Caco-2 (cell line): ENCODE measurements at places on chromosomes 7 and 10.
A peak's percentile ranks its signal among the peaks of the same experiment; 100 is the strongest.

DNA sequence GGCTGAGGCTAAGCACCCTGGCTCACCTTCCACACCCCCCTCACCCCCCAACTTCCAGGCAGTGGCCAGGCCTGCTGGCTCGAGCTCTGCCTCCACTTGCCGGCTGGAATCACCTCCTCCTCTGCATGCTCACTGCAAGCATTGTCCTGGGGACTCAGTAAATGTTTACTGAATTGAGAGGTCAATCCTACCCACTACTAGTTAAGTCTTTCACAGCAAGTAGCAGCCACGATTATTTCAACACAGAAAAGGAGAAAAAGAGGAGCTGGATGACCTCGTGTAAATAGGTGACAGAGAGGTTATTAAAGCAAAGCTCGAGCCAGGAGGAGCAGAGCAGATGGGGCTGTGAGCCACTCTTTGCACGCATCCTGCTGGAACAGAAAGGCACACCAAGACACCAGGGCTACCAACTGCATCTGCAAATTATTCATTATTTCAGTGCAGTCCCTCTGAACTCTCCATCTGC lies 32.1 kb downstream of the HIPK2 start:
- DNase-seq, result no peak

DNA sequence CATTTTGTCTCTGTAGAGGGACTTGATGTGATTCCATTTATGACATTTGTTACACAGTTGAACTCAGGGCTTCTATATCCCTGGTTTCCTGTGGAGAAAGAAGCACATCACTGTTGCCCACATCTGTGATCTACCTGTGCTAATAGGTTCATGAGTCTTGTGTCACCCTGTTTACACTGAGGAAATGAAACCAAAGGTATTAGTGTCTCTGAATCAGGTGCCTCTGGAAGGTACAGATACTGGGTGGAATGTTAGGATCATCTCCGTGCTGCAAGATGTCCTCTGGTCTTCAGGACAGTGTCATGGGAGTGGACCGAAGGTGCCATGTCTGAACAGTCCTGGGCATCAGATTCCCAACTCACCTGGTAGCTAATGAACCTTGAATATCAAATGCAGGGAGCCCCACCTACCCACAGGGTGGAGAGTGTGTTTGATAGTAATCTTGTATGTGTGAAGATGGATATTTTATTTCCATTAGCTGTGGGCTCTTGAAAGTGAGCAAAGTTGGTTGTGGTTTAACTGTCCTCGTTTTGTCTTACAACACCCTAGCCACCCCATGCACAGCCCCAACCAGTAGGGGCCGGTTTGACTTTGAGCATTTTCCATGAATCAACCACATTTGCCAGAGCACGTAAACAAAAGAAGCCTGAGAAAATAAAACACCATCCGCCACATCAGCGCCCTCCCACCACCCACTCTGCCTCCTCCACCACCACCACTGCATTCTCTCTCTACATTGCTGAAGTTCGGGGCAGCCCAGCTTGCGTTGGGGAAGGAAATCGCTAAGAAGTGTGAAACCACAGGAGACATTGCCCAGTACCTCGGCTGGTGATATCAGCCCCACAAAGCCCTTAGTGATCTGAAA lies 40.7 kb downstream of the TARP start:
- DNase-seq, result no peak

DNA sequence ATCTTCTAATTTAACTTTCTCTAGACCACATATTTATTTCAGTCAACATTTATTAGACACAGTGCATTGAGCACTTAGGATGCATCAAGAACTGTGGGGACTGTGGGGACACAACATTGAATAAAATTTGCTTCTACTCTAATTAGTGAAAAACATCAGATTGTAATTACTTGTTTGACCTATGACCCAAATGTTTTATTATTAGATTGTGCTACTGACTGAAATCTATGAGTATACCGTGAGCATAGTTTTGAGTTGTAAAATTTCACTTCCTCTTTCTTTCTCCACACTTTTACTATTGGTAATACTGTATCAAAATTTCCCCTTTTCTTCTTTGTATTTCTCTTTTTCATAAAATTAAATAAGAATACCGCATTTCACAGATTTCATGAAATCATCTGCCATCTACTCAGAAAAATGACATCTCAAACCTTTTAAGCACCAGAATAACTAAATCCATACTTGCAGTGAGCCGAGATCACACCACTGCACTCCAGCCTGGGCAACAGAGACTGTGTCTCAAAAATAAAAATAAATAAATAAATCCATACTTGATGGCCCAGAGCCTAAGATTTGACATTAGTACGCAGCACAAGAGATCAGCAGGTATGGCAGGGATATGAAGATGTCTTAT lies 25.4 kb upstream of the INPP5F start:
- DNase-seq, result no peak

DNA sequence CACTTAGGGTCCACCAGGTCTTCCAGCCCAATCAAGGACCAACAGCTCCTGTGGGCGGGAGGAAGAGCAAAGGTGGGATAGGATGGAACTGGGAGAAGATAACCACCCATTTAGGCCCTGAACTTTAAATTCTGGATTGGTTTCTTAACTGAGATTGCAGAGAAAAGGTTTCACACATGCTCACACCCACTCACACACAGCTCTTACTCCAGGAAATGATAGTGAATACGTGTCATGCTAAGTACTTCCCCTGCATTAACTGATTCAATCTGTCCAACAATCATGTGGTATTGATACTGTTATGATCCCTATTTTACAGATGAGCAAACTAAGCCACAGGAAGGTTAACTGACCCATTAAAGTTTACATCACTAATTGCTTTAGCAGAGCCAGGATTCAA lies 4.6 kb upstream of the CYP3A4 start:
- no peak for DNase-seq

DNA sequence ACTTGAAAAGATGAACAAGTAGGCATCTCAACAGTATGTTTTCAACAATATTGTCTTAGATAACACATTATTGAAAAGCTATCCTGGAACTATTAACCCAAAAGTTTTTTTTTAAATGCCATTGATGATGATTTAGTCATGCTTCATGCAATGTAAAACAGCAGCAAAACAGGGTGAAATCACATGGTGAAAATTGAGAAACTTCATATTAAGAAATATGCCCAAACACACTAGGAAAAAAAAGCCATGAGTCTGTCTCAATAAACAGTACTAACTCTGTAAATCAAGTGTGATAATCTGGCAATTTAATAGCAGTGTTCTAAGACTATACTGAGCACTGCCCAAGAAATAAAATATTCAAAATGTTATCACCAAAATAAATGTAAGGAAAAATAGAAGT lies 613.1 kb downstream of the KCNMA1 start:
- no peak for DNase-seq

DNA sequence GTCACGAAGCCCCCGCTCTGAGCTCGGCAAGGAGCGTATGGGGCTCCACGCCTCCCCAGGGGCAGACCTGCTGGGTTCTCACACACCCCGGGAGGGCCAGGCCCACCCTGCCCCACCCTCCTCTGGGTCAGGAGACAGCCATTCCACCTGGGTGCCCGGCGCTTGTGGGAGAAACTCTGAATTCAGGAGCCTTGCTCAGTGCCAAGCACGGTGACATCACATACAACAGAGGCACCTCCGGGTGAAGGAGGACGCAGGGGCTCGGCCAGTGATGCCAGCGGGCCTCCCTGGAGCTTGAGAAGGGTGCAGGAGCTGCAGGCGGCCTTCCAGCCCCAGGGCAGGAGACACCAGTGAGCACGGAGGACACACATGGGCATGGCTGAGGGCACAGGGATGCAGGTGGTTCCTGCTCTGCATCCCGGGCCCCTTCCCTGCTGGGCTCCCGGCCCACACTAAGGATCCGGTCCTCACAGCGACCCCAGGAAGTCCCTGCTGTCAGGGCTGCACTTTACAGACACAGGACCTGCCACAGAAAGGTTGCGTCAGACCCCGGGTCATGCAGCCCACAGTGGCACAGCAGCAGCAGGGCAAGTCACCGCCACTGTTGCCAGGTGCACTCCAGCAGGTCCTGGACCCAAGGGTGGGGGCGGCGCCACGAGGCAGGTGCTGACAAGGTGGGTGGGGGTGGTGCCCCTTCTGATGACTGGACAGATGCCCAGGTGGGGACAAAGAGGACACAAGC lies 108.0 kb downstream of the MAD1L1 start:
- DNase-seq, result no peak

DNA sequence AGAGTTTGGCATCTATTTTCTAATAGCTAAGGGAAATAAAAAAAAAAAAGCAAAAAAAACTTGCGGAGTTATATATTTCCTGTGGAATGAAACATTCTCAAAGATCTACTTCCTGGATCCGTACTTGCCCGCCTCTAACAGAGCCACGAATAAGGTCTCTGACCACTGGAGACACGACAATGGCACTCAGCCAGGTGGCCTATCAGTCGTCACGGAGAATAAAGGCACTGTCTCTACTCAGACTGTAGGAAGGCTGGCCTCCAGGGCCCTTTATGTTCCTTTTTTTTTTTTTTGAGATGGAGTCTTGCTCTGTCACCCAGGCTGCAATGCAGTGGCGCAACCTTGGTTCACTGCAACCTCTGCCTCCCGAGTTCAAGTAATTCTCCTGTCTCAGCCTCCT lies 58.7 kb downstream of the RGS10 start:
- no peak for DNase-seq

DNA sequence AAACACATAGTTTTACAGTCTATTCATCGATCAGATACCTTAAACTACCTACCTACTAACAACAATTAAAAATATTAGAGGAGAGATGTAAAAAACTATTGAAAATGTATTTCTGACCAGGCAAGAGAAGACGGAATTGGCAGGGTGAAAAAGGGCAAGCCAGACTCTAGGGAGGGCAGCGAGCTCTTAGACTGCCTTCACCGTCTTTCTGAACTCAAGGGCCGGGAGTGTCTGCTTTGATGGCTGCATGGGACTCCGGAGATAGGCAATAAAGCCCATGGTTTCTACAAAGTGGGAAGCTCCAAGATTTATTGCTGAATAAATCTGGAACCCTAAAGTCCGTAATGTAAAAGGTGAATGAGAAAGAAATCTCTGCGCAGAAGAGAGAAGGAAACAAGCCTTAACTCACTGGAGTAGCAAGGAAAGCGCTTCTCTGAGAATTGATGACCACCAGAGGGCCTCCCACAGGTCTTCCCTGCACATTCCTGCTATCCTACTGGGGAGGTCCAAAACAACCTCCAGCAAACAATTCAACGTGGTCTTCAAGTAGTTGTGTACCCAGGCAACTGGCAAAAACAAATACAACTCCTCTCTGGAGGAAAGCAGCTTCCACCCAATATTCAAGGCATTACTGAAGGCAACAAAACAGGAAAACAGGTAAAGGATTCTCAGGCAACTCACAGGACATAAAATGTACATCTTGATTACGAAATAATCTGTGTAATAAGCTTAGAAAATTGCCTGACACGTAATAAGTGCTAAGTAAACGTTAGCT lies 181.3 kb downstream of the SDK1 start:
- peak; percentile 75 for DNase-seq

GRCh38 chr7:158537516-158537882 lies 50.1 kb downstream of the PTPRN2 start:
- no peak for DNase-seq

DNA sequence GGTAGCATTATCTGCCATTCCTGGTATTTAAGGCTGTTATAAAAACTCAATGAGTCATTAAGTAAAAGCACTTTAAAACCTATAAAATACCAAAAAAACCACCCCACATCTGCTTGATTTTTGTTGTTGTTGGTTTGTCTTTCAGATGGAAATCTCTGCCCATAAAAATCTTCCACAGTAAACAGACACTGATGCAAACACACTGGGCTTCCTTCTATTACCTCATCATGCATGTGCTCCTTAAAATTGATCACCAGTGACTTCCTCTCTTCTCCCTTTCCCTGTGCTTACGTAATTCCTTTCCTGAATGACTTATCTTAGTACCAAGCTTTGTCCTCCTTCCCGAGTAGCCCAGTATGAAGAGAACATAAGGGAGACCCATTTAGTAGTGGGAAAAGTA lies 167.2 kb downstream of the EVX1 start:
- no peak for DNase-seq

DNA sequence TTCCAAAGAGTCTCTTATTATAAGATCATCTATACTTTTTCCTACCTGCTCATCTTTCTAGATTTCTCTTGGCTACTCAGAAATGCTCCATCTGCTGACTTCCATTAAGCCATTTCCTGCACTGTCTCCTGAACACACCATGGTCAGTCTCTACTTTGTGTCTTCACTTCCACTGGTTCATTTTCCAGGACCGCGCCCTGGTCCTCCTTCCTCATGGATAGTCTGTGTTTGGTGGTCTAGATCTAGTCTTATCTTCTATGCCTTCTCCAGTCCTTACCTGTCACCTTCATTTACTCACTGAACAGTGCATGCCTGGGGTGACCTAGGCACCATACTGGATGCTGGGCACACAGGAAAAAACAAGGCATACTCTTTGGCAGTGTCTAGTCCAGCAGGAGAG lies 11.8 kb downstream of the INSYN2A start:
- no peak for DNase-seq

DNA sequence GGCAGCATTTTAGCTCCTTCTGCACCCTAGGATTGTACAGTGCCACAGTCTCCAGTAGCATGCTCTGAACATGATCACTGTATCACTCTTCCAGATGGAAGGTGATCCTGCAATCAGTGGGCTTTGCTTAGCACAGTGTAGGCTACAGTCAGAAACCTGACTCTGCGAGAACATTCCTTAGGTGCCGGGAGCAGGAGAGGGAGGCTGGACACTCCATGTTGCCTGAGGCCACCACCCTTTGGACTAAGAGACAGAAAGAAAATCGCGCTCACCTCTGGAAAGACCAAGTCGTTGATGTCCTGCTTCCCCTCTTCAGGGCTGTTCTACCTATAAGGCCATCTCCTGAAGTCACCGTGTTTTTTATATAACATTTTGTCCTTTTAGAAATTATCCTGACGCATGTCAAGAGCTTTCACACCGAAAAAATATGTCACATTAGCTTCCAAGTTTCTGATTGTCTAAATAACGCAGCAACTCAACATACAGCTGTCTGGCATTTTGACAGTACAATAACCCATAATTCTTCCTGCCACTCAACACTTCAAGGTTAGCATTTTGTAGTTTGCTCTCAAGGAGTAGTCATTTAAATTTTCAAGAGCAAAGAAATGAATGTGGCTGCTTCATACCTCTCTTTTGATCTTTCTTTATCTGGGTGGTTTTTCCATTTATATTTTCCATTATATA lies 563.1 kb downstream of the LRMDA start:
- peak; percentile 7 for DNase-seq

DNA sequence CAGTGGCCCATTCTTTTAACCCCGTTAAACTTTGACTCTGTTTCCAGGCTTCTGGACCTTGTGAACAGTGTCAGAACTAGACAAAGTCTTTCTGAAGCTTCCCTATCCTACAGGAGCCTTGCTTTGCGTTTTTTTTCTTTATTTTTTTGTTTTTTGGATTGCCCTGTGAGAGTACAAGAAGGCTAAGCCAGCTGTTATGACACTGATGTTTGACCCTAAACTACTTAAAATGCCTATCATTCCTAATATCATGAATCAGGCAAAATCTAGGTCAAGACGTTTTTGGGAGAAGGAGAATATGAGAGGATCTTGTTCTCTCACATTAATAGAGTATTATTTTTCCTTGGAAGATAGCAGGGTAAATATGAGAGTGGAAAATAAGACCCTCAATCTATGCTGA lies 79.8 kb downstream of the EPDR1 start:
- no peak for DNase-seq

- peak; percentile 26 for DNase-seq
Observed at GRCh38 chr10:114285961-114286441, 46.9 kb downstream of the VWA2 start.
